ENCODE measurements at places on chromosomes 5 and 9. TPM values are rescaled to one million over a fixed set of nuclear protein-coding genes. Genes with fewer than 3 reads are reported as not detected.

Gene CHSY3
- 3.7 TPM for total RNA-seq

Gene CFAP77
- not detected for total RNA-seq

Gene LCNL1
- not detected for total RNA-seq

Gene IFNK
- not detected for total RNA-seq
